Lower leg skin (tissue), 4 donors: ENCODE measurements at places on chromosomes 12 and 14. TPM values are rescaled to one million over a fixed set of nuclear protein-coding genes. Genes with fewer than 3 reads are reported as not detected.
A peak's percentile ranks its signal among the peaks of the same experiment; 100 is the strongest.

DNA sequence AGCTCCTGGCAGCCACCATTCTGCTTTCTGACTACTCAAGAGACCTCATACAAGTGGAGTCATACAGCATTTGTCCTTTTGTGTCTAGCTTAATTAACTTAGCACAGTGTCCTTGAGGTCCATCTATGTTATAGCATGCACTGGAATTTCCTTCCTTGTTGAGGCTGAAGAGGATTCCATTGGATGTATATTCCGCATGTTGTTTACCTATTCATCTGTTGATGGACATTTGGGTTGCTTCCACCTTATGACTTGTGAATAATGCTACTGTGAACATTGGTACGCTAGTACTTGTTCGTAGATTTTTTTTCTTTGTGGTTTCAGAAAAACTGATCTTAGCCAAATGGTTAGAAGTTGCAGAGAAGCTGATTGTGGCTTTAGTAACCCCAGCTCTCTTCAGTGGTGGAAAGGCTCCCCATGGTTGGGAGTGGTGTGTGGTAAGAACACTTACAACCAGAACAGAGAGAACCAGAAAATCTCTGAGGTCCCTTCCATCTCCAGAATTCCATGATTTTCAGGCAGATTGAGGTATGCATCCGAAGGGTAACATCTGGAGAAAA, 118.4 kb downstream of the SAMD4A start:
- DNase-seq, result no peak

DNA sequence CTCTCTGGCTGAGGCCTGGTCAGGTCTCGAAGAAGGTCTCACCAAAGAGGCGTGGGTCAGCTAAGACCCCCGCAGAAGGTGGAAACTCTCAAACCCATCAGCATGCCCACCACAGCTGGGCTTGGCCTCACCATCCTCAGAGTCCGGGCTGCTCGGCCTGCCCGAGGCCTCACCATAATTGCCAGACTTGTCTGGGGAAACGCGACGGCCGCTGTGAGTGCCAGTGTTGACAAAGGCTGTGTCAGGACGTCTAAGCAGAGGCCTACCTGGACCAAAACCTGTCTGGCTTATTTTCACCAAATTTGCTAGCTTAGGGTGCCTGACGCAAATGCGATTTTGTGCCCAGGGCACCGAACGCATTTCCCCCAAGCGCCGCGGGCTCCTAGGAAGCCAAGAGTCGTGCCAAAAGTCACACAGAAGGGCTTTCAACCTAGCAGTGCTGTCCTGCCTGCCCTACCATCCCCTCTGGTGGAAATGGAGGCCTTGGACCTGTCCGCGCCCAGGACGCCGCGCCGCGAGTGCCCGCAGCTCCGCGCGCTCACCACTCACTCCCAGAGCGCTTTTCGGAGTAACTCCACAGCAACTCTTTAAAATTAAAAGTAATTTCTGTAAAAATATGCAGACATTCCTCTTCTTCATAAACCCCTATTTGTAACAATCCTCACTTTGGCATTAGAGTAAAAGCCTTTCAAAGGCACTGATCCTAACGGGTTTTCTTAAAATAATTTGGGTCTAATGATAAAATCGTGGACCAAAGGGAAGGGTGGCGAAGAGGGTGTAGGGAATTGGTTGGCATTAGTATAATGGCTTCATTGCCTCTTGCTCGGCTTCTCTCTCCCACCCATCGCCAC, 1.2 kb upstream of the ALX1 start:
- peak; percentile 75 for DNase-seq

GRCh38 chr12:47990351-47991105, 13.7 kb downstream of the COL2A1 start:
- no peak for DNase-seq

GRCh38 chr12:54585243-54585642, 3.2 kb downstream of the PPP1R1A start:
- no peak for DNase-seq

GRCh38 chr14:71566276-71566675, 366.0 kb upstream of the RGS6 start:
- DNase-seq, result no peak

- no peak for DNase-seq
Measured at GRCh38 chr14:23828001-23828400, 125.6 kb upstream of the DHRS4 start.

TPH2 gene
- not detected for total RNA-seq

DNA sequence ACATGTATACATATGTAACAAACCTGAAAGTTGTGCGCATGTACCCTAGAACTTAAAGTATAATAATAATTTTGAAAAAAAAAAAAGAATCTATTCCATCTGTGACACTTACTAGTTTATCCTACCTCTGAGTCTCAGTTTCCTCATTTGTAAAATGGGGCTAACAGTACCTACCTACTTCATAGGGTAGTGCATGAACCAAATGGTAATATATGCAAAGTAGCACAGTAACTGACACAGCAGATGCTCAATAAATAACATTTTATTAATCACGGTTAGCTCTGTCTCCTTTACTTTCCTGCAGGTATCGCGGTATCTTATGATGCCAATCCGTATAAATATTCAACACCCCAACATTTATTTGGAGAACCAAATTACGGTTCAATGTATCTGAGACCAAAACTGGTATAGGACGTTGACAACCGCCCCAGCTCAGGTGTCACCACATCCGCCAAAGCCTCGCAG, 703 bp downstream of the TMED10 start:
- no peak for DNase-seq

- no peak for DNase-seq
Measured at GRCh38 chr12:104172570-104172947, 34.5 kb upstream of the NFYB start.

- DNase-seq, result no peak
Measured at GRCh38 chr12:98424726-98425401, 90.5 kb upstream of the TMPO start.

DNA sequence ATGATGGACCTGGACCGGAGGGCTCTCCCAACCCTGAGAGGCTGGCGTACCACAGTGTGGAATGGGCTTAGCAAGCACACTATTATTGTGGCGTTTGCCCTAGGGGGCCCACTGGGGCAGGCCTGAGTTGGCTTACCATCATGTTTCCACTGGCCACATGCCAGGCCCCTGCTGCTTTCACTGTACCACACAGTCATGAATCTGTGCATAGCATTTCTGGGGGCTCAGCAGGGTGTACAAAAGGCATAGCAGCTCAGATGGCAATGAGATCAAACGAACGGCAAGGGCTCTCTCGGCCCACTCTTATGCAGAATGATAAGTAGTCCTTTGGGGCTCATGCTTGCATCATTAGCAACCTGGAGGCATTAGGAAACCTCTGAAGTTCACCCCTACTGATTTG, 137.0 kb upstream of the HIF1A start:
- peak; percentile 82 for DNase-seq

KRT6C gene
- 0.13 TPM for total RNA-seq

- no peak for DNase-seq
Measured at GRCh38 chr14:101224356-101225156, 321.0 kb upstream of the RTL1 start.

DNA sequence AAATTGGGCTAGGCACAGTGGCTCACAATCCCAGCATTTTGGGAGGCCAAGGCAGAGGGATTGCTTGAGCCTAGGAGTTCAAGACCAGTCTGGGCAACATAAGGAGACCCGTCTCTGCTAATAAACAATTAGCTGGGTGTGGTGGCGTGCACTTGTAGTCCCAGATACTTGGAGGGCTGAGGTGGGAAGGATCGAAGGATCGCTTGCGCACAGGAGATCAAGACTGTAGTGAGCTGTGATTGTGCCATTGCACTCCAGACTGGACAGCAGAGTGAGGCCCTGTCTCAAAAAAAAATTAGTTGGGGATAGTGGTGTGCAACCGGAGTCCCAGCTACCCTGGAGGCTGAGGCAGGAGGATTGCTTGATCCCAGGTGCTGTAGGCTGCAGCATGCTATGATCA, 38.7 kb upstream of the BCL7A start:
- no peak for DNase-seq

- no peak for DNase-seq
Measured at GRCh38 chr12:67426067-67426466, 156.9 kb downstream of the CAND1 start.

DNA sequence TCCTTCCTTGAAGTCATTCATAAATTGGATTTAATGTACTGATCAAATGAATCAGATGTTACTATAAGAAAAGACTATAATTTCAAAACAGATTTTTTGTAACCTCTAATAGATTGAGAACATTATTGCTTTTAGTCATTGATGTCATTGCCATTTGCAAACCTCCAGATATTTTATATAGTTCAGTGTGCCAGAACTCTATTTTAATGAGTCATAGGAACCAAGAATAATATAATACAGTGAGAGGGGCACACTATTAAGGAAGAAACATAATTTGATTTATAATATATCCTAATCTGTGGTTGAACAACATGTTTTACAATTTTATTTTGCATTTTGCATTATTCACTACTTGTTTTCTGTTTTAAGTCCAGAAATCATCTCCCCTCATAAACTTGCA, 78.0 kb downstream of the LRRC9 start:
- no peak for DNase-seq
